ENCODE measurements at places on chromosomes 12 and 14.

- no peak for DNase-seq
Measured at GRCh38 chr12:47102406-47102805, 22.6 kb upstream of the AMIGO2 start.

DNA sequence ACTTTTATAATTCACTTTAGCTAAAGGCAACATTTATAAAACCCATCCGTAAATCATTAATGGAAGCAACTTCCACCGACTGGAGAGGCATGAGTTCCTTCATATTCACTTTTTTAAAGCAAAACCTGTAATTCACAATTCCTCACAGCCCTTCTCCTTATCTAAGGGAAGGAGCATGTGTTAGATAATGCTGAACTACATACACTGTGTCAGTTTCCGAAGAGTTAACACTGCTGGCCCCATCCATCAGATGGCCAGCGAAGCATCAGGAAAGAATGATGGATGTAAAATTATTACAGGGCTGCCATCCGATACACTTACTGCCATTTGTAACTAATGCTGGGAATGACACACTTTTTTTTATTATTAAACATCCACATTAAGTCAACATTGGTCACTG lies 392.8 kb downstream of the SOX5 start:
- no peak for DNase-seq

DNA sequence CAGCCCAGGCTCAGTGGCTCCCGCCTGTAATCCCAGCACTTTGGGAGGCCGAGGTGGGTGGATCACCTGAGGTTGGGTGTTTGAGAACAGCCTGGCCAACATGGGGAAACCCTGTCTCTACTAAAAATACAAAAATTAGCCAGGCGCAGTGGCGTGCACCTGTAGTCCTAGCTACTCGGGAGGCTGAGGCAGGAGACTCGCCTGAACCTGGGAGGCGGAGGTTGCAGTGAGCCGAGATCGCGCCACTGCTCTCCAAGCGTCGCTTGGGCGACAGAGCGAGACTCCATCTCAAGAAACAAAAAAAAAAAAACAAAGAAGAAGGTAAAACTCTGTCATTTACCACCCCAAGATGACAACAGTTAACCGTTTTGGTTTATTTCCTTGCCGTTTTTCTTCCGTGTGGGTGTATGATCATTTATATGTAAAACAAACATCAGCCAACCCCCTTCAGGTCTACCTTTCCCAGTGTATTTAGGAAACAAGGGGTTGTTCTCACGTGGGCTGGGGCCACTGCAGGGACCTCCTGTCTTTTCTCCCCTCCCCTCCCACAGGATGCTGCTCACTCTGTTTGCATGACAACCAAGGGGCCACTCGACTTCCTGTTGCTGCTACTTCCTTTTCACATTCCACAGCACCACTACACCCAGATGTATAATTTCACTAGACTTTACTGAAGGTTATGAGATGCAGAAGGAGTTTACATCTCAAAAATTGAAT lies 13.6 kb downstream of the TTC9 start:
- no peak for DNase-seq

DNA sequence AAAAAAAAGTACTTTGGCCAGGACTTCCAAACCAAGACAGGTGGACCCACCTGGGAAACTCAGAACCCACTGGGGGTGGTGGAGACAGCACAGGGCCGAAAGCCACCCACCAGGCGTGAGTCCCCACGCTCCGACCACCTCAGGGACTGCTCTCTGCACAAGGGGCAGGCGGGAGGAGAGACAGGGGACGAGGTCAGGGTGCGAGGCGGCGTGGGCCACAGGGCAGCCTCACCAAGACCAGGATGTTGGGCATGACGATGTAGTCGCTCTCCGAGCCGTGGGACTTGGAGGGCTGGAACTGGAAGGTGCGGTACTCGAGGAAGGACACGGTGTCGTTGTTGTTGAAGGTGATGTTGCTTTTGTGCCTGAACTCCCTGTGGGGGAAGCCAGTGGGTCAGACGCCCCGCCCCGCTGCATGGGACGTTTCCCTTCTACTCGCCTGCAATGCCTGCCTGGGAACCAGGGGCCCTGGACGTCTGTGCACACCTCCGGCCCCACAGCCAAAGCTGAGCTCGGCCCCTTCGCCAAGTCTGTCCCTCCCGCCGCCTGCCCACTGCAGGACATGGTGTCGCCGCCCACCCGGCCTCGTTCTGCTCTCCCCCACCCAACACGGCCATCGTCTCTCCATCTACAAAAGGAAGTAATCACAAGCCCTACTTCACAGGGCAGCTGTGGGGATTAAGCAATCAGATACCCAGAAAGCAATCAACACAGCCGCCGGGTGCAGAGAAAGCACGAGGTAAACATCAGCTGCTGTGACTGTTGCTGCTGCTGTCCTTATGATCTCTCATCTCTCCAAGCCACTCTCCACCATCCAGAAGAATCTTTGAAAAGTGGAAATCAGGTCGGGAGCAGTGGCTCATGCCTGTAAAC lies 48.7 kb downstream of the SCARB1 start:
- no peak for DNase-seq

DNA sequence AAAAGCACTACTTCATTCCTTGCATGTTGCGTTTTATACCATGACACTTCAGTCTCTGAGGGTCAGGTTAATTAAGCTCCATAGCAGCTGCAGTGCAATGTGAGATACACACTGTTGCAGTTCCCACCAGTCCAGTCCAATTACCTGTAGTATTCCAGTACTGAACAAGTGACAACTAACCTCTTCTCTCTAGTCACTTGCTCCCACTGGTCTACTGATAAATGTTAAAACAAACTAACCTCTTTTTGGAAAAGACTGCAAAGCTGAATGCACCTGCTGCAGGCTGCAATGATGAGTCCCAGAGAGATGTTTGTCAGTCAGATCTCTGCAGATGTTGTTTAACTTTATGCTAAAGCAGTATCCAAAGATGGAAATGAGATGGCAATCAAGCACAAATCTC lies 7.9 kb downstream of the NOVA1 start:
- DNase-seq, result no peak

DNA sequence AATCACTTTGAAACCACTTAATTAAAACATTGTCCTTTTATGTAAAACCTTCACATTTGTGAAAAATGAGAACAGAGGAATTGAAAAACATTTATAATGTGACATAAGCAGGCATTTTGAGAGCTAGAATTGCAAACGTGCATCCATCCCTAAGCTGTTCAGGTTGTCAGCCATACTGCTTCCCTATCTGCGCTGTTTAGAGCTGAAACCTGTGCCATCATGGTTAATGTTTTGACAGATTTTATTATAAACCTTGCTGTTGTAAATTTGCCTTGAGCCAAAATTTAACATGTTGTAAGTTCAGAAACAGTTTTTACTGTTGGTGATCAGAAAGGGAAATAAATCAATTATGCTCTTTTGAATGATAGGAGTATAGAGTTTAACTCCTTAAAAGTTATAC lies 31.9 kb downstream of the FOXA1 start:
- no peak for DNase-seq

DNA sequence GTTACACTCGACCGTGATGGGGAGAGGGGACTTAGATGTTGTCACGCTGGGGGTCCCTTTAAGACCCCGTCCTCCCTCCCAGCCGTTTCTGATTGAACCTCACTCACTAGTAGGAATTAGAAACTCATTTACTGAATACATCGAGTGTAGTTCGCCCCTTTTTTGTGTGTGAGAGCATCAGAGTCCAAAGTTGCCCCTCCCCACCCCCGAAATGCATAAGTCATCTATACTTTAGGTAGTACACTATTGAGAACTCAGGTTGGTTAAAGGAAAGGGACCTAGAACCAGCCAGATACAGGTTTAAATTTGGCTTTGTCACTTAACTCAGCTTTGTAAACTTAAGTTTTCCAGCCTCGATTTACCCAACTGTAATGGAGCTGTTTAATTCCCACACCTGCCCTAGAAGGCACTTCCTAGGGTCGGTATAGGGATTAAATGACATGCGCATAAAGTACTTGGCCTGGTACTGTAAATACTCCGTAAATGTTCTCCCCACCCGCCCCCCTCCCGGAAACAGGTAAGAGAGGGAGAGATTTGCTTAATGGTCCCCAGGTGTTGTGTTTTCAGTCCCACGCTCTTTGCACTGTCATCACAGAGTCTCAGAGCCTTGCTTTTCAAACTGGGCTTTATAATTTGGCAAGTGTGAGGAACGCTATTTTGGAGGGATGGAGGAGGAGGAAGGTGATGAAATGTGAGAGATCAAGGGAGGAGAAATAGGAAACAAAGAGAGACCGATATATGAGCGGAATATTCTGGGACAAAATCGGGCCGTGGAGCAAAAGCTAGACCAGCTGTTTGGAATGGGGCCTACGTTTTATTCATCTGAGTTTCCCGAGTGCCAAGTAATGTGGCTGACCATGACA lies 897 bp downstream of the SUDS3 start:
- DNase-seq, result peak; percentile 3

GRCh38 chr12:124031058-124031457 lies 58.0 kb downstream of the ZNF664 start:
- DNase-seq, result no peak

DNA sequence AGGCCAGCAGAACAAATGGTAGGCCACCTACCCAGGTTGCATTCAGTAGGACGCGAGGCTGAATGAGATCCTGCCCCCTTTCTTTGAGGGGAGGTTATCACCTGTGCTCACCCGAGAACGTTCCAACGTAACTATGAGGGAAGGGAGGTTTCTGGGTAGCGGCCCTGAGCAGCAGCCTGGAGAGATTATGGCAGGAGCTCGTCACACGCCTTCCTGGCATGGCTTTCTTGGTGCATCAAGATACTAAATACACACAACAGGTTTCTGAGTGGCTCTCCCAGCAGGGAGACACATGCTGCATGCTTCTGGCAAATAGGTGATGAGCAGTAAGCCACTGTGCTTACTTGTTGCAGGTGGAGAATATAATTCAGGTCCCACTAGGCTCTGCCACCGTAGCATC lies 147.7 kb downstream of the CALM1 start:
- no peak for DNase-seq

- no peak for DNase-seq
Measured at GRCh38 chr12:102954134-102954533, 3.3 kb upstream of the ASCL1 start.

GRCh38 chr14:79742142-79742541 lies 469.2 kb downstream of the DIO2 start:
- no peak for DNase-seq

GRCh38 chr12:108691998-108692808 lies 39.1 kb downstream of the CORO1C start:
- no peak for DNase-seq

GRCh38 chr14:59395672-59396071 lies 69.5 kb downstream of the GPR135 start:
- no peak for DNase-seq

DNA sequence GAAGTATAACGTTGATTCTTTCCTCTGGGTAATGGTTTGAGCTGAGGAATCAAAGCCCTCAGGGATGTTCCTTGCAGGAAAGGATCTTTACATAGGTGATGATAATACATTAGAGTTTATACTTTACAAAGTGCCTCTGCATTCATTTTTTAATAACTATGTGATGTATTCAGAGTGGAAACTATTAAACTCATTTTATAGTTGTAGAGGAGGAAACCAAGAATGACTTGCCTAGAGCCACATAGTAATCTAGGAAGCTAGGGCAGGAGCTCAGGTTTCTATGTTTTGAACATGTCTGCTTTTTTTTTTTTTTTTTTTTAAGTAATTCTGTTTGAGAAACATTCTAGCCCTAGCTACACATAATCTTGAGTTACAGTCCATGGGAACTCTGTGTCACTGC lies 117.3 kb downstream of the TXNDC16 start:
- no peak for DNase-seq

- DNase-seq, result no peak
Measured at GRCh38 chr14:75820761-75821160, 159.7 kb downstream of the TTLL5 start.

GRCh38 chr12:115740586-115741155 lies 536.8 kb downstream of the MED13L start:
- DNase-seq, result no peak
